ENCODE measurements at places on chromosomes 13 and 19.

- DNase-seq = no peak
Observed at GRCh38 chr13:40341501-40341900, 324.9 kb downstream of the FOXO1 start.

DNA sequence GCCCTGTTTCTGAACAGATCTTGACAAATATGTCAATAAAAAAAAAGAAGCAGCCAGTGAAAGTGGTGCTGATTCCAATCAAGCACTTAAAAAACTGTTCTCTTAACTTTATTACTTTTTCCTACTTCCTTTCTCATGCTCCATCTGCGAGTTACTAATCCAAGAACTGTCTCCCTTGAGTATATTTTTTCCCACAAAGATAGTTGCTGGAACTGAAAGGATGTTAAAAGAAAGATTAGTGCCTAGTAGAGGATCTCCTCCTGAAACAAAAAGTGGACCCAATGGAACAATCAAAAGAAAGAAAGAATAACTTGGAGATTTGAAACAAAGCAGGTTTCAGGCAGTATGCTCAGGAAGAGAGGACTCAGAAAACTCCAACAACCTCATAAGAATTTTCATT is 1034.8 kb downstream of the PCDH17 start:
- DNase-seq = no peak

GRCh38 chr19:15367439-15367838 is 12.1 kb downstream of the AKAP8 start:
- DNase-seq = no peak

DNA sequence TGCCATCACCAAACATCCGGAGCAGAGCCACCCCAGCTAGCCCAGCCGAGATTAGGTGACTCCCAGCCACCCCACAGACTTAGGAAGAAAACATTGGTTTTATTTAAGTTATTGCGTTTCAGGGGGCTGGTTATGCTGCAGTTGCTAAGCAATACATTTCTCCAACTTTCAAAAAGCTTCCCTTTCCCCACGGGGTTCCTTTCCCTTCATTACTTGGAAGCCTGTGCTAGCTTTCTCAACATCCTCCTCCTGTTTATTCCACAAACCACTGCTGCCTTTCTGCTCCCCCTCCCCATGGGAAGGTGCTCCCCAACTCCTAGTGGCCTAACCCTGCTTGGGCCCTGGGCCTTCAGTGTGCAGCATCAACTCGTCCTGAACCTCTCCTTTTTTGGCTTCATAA is 52.6 kb downstream of the CDADC1 start:
- no peak for DNase-seq

DNA sequence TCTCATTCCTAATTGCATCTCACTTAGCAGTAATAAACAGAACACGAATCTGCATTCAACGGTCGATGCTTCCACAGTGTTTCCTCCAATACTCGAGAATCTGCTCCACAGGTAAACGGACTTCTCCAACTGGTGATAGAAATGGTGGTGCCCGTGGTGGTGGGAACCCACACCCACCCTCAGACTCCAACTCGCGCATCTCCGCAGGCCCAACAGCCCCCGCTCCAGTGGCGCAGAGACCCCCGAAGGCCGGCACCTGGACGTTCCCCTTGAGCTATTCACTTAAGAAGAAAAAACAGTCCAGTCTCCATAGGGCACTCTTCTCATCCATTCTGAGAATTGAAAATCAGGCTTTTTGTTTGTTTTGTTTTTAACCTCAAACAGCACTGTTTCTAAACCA is 13.8 kb upstream of the RASA3 start:
- no peak for DNase-seq
